ENCODE measurements at places on chromosomes 12 and 14.

GRCh38 chr12:107549651-107550480, 135.7 kb upstream of the PWP1 start:
- DNase-seq: no peak

DNA sequence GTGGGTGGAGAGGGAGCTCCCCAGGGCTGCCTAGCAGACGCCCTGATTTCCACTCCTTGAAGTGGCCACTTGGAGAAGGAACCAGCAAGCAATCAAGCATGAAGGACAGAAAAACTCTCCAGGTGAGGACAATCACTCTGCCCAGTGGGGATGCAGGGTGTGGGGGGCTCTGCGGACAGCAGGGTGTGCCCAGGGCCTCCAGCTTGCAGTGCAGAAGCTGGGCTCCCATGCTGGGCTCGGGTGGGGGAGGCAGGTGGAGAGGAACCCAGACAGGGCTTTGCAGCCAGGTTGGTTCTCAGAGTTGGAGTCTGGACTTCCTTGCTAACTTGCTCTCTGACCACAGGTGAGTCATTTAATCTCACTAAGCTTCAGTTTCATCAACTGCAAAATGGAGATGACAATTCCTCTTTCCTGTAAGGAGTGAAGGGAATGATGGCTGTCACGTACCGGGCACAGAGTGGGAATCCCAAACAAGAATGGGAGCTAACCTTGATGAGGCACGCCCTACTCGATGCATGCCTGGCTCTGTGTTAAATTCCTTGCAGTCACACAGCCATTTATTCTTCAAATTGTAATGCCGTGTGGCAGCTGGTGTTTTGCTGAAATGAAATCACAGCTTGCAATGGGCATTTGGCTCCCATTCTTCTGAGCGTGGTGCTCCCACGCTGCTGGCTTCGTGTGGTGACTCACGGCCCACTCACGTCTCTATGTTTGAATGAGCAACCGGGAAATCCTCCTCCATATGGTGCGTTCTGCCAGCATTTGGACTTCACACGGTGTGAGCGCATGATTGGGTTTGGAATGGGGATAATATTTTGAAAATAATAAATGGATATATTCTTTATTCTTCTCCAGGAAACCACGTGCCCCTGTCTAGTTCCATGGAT, 75.2 kb downstream of the PRIMA1 start:
- DNase-seq: peak; percentile 78

GRCh38 chr14:91925001-91925726, 22.3 kb downstream of the FBLN5 start:
- DNase-seq: no peak

DNA sequence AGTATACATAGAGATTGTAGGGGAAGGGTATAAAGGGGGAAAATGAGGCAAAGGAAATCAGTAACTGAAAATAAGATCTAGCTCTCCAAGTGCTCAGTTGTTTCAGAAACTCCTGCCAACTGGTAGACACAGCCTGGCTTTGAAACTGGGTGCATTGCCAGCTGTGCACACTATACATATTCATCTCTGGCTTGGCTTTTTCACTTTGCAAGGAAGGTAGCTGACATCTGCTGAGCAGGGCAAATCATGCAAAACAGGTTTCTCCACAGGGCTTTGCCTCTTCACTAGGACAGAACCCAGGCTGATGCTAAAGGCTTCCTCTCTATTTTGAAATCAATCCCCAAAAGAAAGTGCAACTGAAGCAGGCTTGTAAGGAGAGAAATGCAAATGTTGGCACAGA, 101.5 kb downstream of the HELB start:
- no peak for DNase-seq

DNA sequence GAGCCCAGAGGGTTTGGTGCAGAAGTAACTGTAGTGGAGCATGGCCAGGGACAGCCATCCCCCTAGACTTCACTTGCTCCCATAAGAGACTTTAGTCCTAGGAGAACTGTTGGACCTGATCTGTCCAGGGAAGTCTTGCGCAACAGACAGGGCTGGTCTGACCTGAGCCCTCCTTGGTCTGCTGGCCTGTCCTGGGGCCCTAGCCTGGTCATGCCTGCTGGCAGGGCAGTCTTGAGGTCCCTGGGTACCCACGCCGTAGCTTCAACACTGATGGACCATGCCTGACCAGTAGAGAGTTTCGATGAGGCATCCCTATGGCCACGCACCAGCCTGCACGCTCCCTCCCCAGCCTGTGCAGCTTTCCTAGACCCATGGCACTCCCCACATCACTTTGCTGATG, 305.7 kb downstream of the GPHN start:
- no peak for DNase-seq

DNA sequence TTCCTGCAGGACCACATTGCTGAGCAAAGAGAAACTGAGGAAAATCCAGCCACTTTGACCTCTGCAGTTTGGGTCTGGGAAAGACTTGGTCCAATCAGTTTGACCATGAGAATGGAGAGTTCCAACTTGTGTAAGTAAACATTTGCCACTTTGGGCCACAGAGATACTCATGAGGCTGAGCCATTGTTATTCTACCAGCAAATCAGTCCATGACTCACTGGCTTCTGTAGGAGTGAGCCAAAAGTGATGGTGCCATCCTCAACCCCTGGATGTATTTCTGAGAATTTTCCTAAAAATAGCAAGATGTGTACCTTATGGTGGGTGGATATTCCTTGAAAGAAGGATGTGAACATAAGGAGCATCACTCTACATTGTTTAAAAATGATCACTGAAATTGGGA, 192.9 kb upstream of the OR4E1 start:
- no peak for DNase-seq

- DNase-seq: no peak
These were observed 139.4 kb upstream of the RMST start for GRCh38 chr12:97323154-97323553.

GRCh38 chr12:27398466-27398865, 48.1 kb upstream of the SMCO2 start:
- no peak for DNase-seq

- DNase-seq: no peak
These were observed 165.7 kb upstream of the STXBP6 start for GRCh38 chr14:25215607-25216006.

DNA sequence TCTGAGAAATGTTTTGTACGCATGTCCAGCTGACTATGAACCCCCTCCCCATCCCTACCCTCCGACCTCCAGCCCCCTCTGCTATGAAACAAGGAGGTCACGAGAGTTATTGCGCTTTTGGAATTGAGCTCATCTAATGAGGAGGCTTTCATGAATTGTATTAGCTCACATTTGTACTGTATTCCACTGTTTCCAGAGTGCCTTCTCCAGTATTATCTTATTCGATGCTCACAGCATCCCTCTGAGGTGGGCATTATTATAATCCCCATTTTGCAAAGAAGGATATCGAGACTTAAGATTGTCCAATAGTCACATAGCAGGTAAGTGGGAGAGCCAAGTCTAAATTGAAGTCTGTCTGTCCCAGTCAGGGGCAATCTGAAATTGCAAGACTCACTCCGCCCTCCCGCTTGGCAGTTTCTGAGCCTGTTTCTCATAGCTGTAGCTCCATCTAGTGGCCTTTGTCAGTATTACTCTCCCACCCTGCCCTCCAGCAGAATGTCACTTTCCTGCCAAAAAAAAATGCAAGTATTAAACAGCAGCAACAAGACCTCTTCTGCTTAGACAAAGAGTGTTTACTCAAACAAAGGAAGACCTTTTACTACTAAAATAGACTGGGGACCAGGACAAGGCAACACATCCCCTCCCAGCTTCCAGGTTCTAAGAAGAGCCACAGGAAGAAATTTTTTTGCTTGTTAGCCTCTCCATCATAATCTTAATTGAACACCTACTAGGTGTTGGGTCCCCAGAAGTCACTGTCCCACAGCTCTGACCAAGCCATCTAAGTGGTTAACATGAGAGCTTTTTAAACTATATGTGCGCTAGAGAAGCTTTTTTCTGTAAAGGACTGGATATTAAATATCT, 48.6 kb upstream of the TMEM233 start:
- peak; percentile 59 for DNase-seq

- no peak for DNase-seq
These were observed 1.6 kb downstream of the FERMT2 start for GRCh38 chr14:52949249-52949648.

- DNase-seq: no peak
These were observed at the start of gene STYK1 for GRCh38 chr12:10673659-10674384. Gene STYK1, minus strand, starts transcription at chr12:10674052. Its CDS starts 39,434 bp downstream, at chr12:10634618.

DNA sequence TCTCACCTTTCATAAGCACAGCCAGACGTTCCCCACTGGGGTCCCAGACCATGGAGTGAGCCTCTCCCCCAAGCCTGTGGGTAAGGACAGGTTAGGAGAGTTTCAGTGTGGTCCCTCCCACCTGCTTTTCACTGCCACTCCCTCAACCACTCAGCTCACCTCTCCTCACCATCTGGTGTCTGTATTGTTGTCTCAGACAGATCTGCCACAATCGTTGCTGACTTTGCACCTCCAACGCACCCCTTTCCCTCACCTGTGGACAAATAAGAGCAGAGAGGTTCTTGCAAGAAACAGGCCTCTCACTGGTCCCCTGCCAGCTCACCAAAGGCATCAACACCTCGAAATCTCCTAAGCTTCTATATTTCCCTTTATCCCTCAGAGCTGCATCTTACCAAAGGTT, 8.8 kb downstream of the MYG1 start:
- no peak for DNase-seq

GRCh38 chr14:95200404-95200803, 43.1 kb upstream of the DICER1 start:
- DNase-seq: no peak

DNA sequence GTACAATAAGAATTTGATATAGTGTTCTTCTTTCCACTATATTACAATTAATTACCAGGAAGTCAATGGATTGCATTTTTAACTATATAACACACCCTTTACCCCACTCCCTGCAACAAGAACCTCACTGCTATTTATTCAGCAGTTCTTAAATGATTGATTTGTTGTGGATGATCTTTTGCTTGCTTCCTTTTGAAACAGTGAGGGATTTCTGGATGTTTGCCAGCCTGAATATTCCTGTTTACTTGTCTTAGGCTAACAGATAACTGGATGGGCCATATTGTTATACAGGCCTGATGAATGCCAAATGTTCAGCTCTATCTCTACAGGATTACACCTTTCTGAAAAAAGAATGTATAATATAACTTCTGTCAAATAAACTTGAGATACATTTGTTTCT, 497.6 kb downstream of the APAF1 start:
- peak; percentile 87 for DNase-seq

- no peak for DNase-seq
These were observed 2.3 kb downstream of the DICER1 start for GRCh38 chr14:95155045-95155444.

DNA sequence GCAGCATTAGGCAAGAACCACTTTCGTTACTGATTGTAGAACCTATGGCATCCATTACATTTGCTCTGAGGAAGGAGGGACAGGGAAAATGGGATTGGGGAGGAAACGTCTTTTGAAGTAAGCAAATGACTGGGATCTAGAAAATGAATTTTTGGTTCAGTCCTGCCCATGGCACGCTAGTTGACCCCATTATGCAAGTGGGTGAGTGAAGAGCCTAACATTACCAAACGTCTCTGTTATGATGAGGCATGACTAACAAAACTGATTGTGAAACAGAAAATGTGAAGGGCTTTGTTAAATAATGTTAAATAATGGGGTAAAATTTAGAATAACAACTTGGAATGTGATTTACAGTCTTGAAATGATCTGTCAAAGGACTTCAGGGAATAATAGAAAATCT, 38.9 kb downstream of the CPSF2 start:
- DNase-seq: no peak

DNA sequence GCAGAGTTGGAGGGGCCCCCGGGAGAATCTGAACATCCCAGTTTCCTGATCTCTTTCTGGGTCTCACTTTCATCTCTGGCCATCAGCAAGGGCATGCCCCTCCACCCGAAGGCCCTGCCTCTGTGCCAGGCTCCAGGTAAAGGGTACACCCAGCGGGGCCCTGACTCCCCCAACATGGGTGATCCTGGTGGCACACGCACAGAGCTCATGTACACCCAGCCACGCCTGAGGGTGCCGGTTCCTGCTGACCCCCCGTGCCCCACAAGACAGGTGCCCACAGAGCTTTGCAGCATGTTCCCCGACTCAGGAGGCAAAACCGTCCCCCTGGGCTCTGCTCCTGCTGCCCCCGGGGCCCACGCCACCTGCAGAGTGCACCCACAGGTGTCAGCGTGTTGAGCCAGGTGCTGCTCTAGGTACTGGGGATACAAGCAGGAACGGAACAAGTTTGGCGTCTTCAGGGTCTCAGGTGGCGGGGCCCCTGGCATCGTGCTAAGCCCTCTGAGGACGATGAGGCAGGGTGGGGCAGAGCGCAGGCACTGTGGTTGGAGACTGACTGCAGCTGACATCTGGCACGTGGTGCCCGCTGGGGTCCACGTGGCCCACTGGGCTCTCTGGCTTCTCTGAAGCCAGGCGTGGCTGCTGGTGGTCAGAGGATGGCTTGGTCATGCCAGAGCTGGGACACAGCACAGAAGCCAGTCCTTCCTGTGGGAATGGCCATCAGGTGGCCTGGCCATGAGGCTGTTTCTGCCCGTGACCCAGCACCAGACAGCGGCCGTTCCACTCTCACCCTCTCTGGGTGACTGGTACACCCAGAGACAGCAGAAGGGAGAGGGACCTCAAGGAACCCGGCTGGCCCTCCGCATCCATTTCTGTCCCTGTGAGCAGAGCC, 13.8 kb downstream of the BAG5 start:
- no peak for DNase-seq

DNA sequence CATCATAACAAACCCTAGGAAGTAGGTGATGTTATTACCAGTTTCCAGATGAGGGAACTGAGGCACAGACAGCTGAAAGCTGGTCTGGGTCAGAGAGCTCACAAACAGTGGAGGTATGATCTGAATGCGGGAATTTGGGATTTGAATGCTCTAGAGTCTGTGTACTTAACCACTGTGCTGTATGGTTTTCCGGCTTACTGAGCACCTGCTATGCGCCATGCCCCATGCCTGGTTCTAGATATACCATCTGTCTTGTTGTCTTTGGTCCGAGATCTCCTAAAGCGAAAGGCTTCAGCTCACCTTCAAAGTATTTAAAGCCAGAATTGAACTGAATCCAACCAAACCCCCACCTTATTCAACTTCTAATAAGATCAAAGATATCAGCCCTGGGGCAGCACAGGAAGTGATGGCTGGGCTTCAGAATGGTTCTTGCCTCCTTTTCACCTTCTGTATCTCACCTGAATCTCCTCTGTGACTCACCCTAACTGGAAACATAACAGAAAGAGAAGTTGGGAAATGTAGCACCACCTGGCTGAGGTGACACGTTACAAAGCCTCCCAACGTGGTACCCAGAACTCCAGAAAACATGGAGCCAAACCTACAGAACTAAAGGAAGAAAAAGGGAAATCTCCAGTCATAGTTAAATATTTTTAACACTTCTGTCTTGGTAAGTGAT, 54.3 kb downstream of the PRMT8 start:
- DNase-seq: no peak

- DNase-seq: no peak
These were observed at the start of gene SLC7A8 for GRCh38 chr14:23183479-23183878. Gene SLC7A8, minus strand, starts transcription at chr14:23183660. Its CDS starts 746 bp downstream, at chr14:23182914.

All from COR-L47 (cell line).